Memory B cell (primary cell): ENCODE measurements at places on chromosomes 5 and 9.

- DNase-seq = no peak
Measured at GRCh38 chr9:112487799-112488340, 1.2 kb downstream of the KIAA1958 start.

GRCh38 chr9:134344068-134344799 is 18.0 kb downstream of the RXRA start:
- DNase-seq = no peak

GRCh38 chr5:150636391-150637244 is 3.8 kb upstream of the SYNPO start:
- no peak for DNase-seq

DNA sequence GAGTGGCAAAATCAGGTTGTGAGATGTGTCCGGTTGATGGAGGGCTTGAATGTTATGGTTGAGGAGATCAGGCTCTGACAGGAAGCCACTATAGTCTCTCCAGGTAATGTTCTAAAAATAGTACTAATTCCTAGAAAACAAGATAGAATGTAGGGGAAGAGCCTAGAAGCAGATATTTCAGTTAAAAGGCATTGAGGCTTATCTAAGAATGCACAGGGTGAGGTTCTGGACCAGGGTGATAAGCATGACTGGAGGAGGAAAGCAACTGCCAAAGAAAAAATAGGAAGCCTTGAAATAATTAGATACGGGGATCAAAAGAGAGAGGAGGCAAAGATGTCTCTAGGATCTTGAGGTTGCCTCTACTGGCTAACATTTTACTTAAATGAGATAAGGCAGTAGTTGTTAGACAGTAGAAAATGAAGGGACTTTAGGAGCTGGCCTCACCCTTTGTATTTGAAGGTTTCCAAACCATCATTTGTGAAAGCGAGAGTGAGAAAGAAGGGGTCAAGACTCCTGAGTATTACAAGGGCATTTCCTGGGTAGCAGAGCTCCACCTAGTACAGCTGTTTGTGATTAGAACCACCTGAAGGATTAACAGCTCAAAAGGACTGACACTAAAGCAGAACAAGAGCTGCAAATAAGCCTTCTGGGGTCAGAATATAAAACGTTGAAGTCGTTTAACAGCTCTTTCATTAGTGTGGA is 15.4 kb upstream of the ARL15 start:
- no peak for DNase-seq

DNA sequence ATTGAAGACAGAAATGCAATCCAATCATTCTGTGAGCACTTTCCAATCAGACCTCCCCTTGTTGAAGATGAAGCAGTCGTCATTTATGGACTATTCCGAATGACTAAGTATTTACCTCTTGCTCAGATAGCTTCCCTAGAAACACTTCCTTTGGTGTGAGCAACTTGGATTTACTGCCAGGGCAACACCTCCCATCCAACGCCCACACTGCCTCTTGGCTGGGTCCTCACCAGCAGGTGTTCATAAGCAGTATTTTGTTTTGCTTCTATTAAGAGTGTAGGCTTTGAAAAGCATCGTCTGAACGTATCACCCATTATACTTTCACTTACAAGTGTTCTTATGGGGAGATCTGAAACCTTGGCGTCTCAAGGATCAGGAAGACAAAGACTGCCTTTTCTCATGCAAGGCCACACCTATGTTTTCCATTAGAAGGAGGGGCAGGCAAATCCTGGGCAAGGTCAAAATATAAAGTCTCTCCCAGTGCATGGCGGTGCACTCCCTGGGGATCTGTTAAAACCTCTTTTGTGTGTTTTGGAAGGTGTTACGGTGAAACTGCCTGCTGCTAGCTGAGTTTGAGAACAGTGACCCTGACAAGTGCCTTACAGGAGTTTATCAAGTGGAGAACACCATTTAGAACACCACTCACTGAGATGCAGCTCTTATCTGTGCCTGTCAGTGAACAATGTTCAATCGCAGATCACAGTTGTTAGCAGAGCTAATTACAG is 10.6 kb upstream of the MARCHF3 start:
- DNase-seq = no peak

DNA sequence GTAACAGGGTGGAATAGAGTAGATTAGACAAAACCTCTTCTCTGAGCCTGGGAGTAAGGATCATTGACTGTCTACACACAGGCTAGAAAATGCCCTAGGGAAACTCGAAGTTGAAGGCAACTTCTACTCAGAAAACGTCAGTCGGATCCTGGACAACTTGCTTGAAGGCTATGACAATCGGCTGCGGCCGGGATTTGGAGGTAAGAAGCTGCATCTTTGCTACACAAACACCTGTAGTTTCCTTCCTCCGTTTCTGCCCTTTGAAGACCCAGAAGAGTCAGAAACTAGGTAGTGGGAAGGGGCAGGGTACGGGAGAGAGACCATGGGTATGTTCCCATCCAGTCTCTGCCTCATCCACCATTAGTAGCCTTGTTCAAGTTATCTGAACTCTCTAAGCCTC is 628 bp downstream of the GABRA6 start:
- DNase-seq = no peak

DNA sequence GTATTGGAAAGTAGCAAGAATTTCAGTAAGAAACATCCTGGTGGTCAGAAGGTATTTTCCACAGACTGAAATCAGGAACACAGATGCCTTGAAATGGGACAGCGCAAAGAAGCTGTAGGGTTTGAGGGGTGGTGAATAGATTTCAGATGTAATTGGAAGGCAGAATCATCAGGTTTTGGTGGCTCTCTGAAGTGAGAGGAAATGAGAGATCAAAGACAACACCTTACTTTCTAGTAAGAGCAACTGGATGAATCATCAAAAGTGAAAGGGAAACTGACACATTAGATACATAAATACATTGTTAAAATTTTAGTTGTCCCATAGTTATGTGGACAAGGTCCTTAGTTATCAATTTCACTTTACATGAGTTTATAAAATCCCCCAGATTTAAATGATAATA is 188.2 kb upstream of the SLC27A6 start:
- no peak for DNase-seq

- peak; percentile 59 for DNase-seq
Measured at GRCh38 chr5:116038817-116039216, 6.5 kb downstream of the ARL14EPL start.

DNA sequence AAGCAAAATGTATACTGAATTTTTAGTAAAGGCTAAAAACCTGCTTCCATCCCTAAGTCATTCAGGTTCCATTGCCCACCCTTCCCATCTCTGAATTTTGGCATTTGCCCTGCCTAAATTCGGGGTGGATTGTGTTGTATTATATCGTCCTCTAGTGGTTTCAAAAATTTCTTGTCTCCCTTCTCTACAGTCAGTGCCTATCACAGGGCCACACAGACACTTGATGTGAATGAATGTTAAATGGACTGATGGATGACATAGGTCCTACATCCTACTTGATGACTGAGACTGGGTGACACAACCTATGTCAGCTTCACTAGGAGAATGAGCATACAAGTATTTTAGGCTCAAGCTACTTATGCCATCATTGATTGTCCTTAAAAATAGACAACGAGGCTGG is 45.6 kb upstream of the SLC30A5 start:
- no peak for DNase-seq

- DNase-seq = no peak
Measured at GRCh38 chr5:8341406-8341805, 472.5 kb downstream of the MTRR start.

- no peak for DNase-seq
Measured at GRCh38 chr9:114688379-114688778, 6.4 kb upstream of the TEX48 start.

GRCh38 chr9:81317939-81318338 is 371.4 kb downstream of the TLE1 start:
- no peak for DNase-seq

- no peak for DNase-seq
Measured at GRCh38 chr9:99778836-99779235, 42.8 kb upstream of the NR4A3 start.

DNA sequence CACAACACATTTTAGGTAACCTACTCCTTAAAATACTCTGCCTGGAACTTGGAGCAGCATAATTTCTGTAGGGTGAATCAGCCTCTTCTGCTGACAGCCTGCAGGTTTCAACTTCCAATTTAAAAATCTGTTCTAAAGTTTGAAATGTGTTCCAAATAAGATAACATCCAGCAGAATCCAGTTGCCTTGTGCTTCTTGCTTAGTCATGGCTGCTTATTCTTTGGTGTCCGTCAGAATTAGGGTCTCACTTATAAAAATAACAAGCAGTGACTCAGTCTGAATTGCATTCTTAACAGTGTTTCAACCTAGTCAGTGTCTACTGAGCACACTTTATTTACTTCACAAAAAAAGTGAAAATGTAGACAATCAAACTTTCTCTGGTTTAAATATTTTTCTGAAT is 3.7 kb downstream of the CDH6 start:
- DNase-seq = no peak

GRCh38 chr5:3362606-3362910 is 233.1 kb upstream of the IRX1 start:
- DNase-seq = no peak

GRCh38 chr5:68189613-68190012 is 25.9 kb upstream of the PIK3R1 start:
- DNase-seq = no peak

DNA sequence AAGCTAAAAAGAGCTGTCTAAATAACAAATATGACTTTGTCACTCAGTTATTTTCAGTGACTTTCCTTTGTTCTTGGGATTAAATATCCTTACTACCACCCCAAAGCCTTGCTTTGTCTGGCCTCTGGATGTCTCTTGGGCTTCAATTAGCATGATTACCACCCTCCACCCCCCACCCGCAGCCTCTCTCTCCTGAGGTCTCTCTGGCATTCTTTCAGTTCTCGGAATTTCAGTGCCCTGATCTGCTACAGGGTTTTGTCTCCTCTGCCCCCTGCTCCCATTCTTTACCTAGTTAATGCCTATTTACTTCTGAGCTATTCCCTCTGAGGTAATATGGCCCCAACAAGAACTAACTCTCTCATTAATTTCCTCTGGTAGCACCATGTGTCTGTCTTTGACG is 376.4 kb downstream of the DEPDC1B start:
- DNase-seq = no peak

DNA sequence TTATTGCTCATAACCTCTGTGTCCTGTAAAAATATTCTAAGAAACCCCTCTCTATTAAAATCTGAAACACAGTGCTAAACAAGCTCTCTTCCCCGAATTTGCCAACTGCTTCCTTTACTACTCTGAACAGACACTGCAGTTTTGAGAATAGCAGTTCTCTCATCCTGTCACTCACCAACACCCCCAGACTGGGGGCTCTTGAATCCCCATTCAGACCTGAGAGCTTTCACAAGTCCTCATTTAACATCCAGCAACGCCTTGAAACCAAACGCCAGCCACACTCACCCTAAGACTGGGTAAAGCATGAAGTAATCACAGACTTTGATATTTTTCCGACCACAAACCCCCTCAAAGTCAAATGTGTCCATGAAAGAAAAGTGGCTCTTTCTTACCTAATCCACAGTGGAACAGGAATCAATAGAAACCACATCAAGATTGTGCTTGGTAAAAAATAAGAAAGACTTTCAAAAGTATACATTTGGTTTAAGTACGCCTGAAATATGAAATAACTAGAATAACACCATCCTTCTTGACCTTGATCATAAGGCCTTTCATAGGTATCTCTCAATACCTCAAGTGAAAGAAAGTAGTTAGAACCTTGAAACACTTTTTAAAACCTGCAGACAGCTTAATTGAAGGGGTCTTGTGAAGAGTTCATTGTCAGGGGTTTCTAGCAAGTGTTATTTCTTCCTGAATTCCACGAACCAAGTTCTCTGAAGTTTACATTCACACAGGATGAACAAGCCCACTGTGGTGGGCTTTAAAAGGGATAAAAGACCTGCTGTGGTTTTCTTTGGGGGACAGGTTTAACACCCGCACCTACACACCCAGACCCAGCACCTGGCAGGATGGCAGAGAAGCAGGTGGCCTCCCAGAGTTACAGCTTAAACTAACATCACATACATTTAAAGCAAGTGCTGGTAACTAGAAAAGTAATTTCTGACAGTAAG is 412.6 kb downstream of the MLLT3 start:
- no peak for DNase-seq

DNA sequence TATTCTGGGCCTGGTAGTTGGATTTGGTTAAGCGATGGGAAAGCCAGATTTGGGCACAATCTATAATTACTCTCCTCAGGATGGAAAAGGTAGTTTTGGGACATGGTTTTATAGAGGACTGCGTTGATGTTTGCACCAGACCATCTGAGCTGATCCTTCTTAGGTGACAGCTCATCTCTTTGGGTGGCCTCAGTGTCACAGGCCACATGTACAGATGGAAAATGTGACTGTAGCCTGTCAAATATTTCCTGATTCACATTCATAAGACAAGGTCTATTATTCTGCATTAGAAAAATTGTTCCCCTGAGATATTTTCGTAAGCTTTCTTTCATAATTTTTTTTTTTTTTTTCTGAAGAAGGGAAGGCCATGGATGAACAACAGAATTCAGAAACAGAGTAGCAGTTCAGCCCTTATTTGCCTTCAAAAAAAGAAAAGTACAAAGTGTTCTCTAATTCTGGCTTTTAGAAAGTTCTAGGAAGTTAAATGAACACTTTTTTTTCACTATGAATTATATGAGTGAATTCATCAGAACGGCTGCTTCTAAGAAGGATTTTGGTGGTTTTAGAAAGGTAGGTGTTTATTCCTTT is 81.0 kb downstream of the NNT start:
- DNase-seq = no peak

GRCh38 chr5:96220610-96221390 is 212.2 kb downstream of the PCSK1 start:
- no peak for DNase-seq

DNA sequence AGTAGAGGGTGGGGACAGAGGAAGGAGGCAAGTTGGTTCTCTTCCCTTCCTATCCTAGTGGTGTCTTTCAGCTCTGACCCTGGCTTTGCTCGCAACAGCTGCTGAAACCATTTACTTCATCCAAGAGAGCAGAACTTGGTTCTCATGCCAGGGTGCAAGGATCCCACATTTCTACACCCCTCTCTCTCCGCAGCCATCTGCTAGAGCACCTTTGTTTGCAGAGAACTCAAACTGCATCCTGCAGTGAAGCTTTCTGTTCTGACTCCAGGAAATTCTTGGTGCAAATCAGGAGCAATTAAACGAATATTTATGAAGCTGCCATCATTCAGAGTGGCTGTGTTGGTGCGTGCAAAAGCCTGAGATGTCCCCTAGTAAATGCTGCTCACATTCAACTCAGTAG is 31.9 kb downstream of the NEUROG1 start:
- no peak for DNase-seq

- DNase-seq = no peak
Measured at GRCh38 chr9:121841771-121842611, 190.6 kb downstream of the DAB2IP start.

- no peak for DNase-seq
Measured at GRCh38 chr9:18350036-18350435, 123.9 kb upstream of the ADAMTSL1 start.

- DNase-seq = no peak
Measured at GRCh38 chr5:125012727-125013451, 266.4 kb upstream of the ZNF608 start.
